Cerebellar cortex (tissue), 1 donor: ENCODE measurements at places on chromosomes 12 and 14.

DNA sequence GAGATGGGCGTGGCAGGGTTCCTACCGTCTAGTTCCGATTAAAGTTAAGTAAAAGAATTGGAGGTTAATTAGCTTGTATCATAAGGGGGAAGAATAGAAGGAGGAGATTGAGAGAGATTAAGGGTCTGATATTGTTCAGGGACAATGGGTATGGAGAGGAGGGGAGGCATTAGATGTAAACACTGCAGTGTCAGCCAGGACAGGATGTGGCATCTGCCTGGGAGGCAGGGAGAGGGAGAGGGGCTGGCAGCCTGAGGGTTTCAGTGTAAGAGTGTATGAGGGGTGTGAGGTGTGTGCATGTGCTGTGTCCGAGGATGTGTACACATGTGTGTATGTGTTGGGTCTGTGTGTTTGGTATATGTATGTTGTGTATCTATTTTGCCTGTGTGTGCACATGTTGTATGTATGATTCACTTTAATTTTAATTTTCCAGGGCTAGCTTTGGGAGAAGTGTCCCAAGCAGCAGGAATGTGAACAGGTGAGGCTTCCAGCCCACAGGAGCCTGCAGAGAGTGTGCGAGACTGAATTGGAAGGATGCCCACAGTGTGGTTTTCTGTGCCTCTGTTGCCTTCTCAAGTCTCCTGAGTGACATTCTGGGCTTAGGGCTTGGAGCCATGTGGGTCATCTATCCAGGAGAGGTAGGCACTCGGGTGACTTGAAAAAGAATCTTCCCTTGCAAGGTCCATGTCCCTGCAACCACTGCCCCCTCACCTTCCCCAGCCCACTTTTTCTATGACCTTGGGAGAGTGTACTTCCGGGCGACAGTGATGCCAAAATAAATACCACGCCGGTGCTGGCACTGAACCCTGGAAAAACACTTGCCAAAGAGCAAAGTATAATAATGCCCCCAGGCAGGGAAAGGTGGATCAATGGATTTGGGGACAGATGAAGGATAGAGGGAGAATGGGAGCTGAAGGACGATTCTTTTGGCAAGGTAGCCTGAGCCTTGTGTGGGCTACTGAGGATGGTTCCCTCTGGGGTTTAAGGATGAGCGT, 36.8 kb upstream of the DCD start:
- no peak for DNase-seq

- no peak for DNase-seq
These were observed 27.1 kb downstream of the FAM222A start for GRCh38 chr12:109740694-109741245.

DNA sequence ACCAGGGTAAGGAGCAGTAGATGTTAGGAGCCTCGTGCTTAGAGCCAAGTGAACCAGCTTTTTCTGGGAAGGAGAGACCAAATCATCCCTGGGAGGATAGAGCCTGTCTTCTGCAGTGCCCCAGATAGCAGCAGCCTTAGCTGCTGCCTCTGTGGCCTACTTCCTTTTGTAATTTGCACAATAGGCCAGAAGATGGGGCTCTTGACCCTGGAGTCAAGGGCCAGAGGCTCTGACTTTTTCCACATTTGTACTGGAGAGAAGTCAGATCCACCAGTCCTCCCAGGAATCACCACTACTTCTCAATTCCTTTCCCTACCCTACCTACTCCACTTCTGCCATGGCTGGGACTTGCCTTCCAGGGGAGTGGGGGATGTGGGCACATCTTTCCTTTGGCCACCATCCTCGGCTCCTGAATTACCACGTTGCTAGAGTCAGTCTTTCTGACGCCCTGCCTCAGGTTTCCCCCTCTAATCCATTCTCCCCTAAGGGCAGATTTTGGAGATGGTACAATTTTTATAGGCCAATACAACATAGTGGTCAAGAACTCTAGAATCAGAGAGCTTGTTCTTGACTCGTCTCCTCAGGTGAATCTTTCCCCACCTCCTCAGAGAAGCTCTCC, 3.3 kb upstream of the SLC4A8 start:
- DNase-seq: peak; percentile 91

DNA sequence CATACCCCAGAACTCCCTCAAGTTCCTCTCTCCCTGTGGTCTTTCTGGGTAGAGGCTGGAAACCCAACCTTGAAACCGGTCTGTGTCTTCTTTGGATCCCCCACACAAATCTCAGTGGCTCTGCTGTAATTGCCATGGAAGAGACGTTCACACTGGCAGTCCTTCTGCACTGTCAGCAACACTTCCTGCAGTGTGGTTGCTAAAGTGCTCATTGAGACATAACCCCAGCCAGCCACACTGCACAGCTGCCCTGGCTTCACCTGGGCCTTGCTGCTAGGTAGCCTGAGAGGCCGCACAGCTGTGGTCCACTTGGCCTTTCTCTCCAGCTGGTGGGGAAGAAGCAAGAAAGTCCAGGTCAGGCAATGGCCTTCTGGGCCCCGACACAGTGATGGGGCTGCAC, 2.4 kb downstream of the GZMH start:
- no peak for DNase-seq

GRCh38 chr12:25387732-25388050, 137.0 kb upstream of the KRAS start:
- DNase-seq: no peak

DNA sequence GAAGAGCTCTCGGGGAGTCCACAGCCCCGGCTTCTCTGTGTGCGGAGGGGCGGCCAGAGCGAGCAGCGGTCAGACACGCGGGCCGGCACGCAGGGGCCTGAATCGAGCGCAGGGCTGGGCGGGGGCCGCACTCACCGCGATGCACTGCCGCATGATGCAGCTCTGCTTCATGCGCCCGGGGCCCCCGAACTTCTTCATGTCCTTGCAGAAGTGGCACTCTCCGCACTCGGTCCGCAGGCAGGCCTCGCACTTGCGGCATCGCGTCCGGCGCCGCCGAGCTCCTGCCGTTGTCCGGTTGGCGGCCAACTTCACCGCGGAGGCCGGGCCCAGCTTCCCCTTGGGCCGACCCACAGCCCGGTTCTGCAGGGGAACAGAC, 53.1 kb downstream of the RNF34 start:
- DNase-seq: no peak

GRCh38 chr12:114952573-114953271, 268.7 kb upstream of the TBX3 start:
- no peak for DNase-seq

- DNase-seq: no peak
These were observed 14.3 kb downstream of the DEGS2 start for GRCh38 chr14:100144996-100145646.

DNA sequence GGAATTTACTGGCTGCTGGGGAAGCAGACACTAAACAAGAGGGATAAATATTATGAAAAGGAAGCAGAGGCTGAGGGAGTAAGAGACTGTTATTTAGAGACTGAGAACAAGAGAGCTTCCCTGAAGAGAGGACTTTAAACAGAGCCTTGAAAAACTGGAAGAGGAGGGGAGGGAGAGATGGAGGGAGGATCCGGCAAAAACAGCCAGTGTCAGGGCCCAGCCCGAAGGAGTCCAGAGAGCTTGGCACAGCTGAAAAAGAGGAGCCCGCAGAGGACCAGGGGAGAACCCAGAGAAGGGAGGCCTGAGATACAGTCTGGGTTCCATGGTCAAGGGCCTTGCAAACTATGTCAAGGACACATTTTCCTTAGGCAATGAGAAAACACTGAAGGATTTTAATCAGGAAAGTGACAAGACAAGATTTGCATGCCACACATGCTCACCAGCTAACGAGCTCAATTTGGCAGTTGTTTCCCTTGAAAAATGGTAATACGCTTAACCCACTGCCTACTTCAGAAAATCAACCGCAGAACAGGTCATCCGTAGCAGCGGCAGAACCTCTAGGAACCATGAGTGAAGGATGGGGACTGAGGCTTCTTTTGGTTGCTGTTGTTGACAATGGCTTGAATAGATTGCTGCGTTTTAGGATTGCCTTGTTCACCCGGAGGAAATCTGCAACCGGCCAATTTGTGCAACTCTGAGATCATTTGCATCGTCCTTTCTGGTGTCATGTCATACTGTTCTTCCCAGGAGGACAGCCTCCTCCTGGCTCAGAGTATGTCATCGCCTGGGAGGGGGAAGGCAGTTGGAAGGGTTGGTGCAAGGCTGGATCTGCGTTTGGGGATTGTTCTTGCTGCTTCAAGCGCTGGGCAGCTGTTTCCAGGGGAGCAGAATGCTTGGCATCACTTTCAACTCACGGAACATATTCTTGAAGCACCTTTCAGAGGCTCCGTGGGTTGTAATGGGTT, 108.2 kb downstream of the PRMT8 start:
- DNase-seq: no peak

GRCh38 chr12:123732251-123732650, 20.1 kb downstream of the ATP6V0A2 start:
- no peak for DNase-seq

DNA sequence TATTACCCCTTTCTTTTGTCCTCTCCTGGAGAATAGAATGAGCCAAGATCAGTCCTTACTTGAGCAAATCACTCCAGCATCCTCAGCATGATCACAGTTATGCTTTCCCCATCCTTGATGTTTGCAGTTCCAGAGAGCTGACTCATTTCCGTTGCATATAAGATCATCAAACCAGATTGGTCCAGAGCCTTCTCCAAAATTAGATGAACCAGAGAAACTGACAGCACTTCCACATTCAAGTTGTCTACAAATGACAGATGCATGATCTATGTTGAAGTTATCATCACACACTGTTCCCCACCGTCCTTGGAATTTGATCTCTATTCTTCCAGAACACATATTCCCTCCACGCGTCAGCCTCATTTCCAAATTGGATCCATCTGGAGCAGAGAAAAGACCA, 4.8 kb downstream of the CD163 start:
- DNase-seq: no peak

- DNase-seq: no peak
These were observed 496 bp downstream of the PPP2R5C start for GRCh38 chr14:101761881-101762529.

DNA sequence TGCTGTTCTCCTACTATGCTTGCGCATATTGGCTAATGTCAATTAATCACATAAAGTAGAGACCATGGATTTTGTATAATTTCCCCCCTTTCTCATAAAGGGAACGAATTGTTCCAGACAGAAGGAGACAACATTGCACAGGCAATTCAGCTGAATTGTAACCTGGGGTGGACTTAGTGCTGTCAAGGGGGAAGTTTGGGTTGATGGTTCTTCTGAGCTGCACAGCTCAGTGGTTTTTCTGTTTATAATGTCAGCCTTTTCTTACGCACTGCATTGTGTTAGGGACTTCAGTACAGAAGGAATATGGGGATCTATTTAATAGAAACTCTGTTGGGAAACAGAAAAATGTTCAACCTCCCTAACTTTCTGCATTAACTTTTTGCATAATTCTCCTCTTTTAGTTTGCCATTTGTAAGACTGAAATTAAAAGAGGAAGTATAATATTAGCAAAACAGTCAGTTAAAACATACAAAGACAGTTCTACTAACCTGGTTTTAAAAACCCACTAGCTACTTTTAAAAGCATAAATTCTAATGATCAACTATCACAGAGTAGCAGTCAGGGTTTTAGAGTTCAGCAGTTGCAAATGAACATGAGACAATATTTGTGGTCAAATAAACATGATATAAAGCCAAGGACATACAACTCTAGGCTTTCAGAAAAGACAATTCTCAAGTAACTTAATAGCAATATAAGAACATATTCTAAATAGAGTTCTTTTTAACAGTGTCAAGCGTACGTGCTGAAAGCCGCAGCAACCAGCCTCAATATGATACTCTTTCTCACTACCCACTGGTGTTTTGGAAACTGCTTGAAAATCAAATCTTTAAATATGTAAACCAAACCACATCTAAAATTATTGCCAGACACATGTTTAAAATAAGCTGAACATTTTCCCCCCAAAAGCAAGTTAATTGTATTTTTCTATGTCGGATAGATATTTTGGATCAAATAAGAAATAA, 393.0 kb downstream of the FSCB start:
- no peak for DNase-seq

- DNase-seq: no peak
These were observed 551.5 kb upstream of the ATP2B1 start for GRCh38 chr12:90260136-90260535.

- peak; percentile 87 for DNase-seq
These were observed 58.0 kb upstream of the CDKN3 start for GRCh38 chr14:54338696-54339317.

- DNase-seq: no peak
These were observed 380.8 kb downstream of the EGLN3 start for GRCh38 chr14:33569821-33570687.

GRCh38 chr12:19741132-19741489, 301.8 kb downstream of the AEBP2 start:
- DNase-seq: no peak

DNA sequence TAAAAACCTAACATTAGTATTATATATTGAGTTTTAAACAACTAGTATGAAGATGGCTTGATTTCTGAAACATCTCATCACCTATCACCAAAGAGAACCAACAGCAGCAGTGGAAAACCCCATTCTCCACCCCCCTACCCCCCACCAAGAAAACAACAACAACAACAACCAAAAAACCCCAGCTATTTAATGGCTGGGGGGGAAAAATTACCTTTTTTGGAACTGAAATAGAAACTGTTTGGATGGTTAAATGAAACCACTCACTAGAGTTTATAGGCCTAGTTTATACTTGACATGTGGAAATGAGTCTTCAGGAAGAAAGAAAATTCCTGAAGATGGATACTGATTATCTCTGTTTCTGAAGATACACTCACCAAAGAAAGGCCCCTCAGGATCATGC, 30.3 kb downstream of the PPP2R5E start:
- no peak for DNase-seq

DNA sequence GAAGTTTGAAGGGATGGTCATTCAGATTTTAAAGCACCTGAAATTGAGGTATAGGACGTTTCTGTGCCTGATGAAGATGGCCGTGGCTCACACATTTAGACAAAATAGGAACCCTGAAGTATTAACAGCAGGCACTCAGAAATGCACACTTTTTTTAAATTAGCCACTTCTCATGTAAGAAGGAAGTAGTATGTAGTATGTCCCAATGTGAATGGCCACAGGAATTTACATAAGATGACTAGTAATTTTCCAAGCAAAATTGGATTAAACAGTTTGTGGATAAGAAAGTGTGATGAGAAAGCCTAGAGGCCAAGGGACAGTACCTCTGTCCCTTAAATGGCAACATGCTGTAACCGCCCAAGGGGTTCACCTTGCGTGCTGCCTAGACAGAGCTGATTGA, 1.8 kb upstream of the MIS18BP1 start:
- no peak for DNase-seq

DNA sequence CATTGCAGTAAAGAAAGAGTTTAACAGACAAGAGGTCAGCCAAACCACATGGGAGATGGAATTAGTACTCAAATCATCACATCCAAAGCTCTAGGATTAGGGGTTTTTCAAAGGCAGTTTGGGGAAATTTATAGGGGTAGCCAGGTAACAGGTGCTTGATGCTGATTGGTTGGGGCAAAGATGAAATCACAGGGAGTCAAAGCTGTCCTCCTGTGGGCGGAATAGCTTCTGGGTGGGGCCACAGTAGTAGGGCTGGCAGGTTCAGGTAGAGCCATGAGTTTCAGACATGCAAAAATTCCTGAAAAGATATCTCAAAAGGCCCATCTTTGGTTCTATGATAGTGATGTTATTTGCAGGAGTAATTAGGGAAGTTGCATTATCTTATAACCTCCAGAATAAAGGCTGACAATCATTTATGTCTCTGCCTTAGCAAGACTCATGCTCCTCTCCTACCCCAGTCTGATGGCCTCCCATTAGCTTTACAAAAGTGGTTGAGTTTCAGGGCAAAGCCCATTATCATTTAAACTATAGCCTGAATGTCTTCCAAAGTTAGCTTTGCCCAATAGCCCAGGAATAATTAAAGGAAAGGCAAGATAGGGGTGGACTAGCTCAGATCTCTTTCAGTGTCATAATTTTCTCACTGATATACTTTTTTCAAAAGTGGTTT, 42.1 kb upstream of the CNTN1 start:
- no peak for DNase-seq

GRCh38 chr12:12998248-12998647, 1.8 kb downstream of the HEBP1 start:
- no peak for DNase-seq

GRCh38 chr12:16218934-16219751, 58.3 kb downstream of the SLC15A5 start:
- DNase-seq: no peak
